ENCODE measurements at places on chromosomes 5 and 9. TPM values are rescaled to one million over a fixed set of nuclear protein-coding genes. Genes with fewer than 3 reads are reported as not detected.
A peak's percentile ranks its signal among the peaks of the same experiment; 100 is the strongest.

DNA sequence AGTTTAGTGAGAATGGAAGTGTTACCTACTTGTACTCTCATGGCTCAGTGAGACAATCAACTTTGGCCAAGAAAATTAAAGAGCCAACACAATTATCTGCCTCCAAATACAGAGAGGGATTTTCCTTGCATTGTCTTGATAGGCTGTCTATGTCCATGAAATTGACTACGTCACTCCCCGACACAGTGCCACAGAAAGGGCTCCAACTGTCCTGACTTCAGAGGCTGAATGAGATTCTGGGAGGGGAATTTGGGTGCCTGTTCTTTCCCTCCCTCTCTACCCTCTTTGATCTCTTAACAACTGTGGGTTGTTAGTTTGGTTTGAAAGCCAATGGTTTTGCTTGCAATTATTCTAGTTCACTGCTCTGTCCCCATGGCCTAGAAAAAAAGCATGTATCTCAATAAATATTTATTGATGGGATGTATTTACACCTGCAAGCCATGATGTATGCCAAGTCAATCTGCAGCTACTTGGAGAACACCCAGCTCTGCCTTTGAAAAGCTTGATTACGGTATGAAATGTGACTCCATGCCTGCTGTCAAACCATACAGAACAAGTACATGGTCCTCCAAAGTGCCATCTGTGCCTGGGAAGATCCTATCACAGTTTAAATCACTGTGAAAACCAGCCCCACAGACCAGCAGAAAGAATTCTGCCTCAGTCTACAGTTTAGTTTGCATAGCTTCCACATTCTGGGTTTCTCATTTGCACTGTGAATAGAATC, 37.3 kb downstream of the CAPSL start:
- DNase-seq, result no peak

DNA sequence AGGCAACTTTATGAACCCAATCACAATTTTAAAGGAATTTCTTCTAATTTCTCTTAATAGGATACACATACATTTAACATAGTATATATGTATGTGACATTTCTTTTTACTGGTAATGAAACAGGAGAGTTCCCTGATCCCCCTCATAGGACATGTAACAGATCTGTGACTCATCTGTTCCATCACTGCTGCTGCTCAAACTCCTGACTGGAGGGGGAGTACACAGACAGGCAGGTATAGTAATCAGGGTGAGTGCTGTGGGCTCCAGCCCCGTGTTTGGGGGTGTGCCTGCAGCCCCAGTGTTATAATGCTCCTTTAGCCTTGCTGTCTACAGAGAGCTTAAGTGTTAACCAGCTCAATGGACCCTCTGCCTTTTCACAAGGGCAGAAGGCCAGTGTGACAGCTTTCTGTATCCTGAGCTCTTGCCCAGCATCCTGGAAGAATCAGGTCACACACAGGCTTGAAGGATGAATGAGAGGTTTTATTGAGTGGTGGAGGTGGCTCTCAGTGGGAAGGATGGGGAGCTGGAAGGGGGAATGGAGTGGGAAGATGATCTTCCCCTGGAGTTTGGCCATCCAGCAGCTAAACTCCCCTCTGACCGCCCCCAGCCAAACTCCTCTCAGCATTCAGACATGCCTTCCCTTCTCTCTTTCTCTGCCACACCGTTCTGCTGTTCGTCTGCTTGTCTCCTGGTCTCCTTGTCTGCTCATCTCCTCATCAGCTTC, 161.3 kb downstream of the ZNF608 start:
- DNase-seq, result no peak

GRCh38 chr9:12822111-12822510, 47.3 kb downstream of the LURAP1L start:
- no peak for DNase-seq

DNA sequence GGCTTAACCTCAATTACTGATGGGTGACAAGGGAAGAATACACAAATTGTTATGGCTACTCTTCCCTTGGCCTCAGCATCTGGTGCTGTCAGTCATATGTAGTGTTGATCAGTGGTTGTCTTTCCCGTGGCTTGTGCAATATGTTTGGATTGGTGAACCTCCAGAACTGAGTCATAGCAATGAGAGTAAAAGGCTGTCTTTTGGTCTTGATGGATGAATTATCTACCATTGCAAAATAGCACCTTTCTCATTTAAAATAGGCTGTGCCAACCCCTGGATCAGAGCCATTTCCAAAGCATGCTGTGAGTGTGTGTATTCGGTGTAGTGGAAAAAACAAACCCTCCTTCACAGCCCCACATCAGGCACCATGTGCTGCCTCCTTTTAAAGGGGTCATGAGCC, 14.6 kb upstream of the F2R start:
- DNase-seq, result peak; percentile 44

DNA sequence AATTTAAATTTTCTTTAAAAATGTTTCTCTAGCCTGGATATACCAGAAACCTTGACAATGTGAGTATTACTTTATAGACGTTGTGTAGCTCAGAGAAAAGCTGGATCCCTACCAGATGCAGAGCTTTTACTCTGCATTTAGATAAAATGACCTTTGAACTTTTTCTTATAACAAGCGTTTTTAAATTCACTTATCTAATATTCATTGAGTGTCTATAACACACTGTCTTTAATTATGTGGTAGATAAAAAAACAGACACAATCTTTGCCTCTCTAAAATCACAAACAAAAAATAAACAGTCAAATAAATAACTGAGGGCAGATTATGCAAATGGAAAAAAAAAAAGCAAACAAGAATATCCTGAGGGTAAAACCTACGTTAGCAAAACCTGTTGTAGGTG, 773.6 kb downstream of the CDH12 start:
- no peak for DNase-seq

- no peak for DNase-seq
These were observed 637.7 kb downstream of the SEMA5A start for GRCh38 chr5:8908055-8908683.

GRCh38 chr5:159262472-159262858, 625 bp upstream of the UBLCP1 start:
- DNase-seq, result peak; percentile 56

- no peak for DNase-seq
These were observed 11.6 kb downstream of the CDH9 start for GRCh38 chr5:27026801-27027200.

- no peak for DNase-seq
These were observed 23.1 kb upstream of the NRARP start for GRCh38 chr9:137325124-137325523.

DNA sequence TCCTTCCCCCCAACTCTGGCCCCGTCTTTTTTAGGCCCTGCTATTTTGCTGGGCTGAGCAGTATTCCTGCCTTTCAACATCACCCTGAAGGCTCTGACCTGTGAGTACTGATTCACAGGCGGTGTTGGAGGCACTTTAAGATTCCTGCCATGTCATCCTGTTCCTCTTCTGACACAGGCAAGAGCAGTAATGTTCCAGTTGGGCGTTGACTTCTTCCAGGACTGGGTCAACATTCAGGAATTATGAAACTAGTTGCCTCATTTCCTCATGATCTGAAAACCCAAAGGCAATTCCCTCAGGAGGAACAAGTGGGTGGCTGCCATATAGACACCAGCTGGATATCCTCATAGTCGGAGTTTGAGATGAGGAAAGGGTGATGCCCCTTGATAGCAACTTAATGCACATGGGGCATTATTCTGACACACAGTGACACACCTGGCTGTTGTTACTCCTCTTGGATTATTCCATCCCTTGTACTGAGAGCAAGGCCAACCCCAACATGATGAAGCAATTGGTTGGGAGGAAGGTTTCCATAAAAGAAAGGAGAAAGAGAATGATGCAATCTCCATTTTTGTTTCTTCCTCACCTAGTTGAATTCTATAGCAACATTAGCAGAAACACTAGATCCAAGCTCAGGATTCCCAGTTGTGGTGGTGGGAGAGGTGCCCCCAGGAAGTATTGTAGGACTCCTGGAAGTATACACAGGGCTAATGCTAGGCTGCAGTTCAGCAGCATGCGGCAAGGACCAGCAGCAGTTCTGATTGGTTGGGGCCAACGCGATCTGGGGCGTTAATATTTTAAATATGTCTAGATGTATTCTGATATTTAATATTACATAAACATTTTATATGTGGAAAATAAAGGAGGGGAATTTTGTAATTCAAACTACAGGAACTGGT, 19.6 kb upstream of the GLRX start:
- DNase-seq, result no peak

DNA sequence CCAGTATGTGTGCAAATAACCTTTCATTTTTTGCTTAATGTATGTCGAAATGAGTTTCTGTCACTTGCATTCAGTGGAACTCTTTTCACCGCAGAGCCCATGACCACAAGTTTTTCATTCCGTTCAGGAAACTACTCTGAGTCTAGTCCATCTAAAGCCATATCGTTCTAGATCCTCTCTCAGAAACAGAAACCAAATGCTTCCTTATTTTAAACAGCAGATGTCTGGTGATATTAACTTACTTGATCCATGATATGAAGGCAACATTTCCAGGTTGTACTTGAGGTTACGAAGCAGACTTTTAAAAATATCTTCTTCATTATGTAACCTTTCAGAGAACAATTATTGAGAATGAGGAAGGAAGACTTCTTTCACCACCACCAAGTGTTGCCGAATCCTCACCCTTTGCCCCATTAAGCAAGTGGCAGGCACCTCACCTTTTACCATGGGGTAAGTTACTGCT, 72.4 kb upstream of the GNAQ start:
- DNase-seq, result no peak

The COL23A1 gene
- 2.8 TPM for total RNA-seq

The IGFBPL1 gene
- 14.8 TPM for total RNA-seq

The AK8 gene
- 2.3 TPM for total RNA-seq

The IFNA13 gene
- not detected for total RNA-seq

The CCNJL gene
- 2.1 TPM for total RNA-seq

The STPG3 gene
- not detected for total RNA-seq
